CD4-positive, alpha-beta T cell treated with Interleukin-1 beta for 1 hour (primary cell): ENCODE measurements at places on chromosomes 7 and 10.

- no peak for DNase-seq
Measured at GRCh38 chr7:118352867-118353453, 128.5 kb downstream of the ANKRD7 start.

DNA sequence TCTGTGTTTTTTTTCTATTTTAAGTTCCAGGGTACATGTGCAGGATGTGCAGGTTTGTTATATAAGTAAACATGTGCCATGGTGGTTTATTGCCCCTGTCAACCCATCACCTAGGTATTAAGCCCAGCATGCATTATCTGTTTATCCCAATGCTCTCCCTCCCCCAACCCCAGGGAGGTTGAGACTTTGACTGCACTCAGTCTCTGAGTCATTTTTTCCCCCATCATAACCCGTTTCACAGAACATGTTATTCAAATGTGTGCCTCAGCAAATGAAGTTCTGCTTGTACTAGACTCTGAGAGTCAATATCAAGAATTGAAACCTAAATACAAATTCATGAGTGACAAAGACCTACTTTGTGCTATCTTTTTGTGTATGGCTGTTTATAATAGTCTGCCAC, 70.0 kb upstream of the CYP26C1 start:
- DNase-seq = no peak

DNA sequence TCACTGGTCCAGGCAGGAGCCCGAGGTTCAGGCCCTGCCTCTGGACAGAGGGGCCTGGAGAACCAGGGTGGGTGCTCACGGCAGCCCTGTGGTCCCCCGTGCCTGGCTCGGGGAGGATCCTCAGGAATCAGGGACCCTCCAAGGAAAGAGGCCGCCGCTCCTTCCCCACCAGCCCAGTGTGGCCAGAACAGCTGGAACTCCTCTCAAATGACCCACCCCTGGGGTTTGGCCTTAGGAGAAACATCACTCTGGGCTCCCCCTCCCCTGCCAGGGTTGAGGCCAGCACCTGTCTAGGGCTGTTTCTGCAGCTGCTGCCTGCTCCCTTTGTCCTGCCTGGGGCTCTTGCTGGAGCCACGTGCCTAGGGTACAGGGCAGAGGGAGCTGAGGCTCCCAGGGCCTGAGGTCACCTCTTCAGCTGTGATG, 161.0 kb downstream of the RNF216 start:
- DNase-seq = no peak

GRCh38 chr7:159095979-159096411, 48.7 kb downstream of the VIPR2 start:
- no peak for DNase-seq

DNA sequence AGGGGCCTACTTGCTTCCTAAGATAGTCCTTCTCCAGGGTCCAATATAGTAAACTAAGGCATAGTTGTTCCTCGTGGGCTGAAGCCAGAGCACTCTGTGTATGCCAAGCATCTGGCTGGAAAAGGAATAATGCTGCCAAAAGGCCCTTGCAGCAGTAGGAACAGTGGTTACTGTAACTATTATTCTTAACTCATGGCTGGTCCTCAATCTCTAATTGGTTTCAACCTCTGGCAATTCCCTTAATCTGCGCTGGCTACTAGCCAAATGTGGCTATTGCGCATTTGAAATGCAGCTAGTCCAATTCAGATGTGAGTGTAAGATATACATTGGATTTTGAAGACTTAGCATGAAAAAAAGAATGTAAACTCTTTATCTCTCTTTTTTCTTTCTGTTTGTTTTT, 27.8 kb upstream of the LBX1 start:
- DNase-seq = no peak

GRCh38 chr7:28732071-28732869, 225.9 kb downstream of the TRIL start:
- no peak for DNase-seq

- no peak for DNase-seq
Measured at GRCh38 chr10:131822692-131823245, 78.0 kb upstream of the PPP2R2D start.

- DNase-seq = no peak
Measured at GRCh38 chr7:77899516-77899915, 100.9 kb downstream of the PHTF2 start.

DNA sequence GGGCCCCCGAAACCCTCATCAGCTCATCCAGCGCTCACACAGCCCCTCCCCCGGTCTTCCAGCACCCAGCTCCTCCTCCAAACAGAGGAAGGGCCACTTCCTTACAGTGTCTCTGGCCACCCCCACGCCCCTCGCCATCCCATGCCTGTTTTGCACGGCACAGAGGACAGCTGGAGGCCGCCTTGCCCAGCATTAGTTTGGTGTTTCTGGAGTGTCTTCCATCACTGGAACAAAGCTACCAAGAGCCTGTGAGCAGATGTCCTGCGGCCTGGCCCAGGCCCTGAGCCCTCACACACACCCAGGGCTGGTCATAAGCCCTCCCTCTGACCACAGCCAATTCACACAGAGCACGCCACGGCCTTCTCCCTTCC, 82.3 kb downstream of the MAD1L1 start:
- DNase-seq = no peak

GRCh38 chr10:112195224-112195623, 11.7 kb upstream of the GPAM start:
- no peak for DNase-seq

GRCh38 chr10:114706458-114707055, 48.5 kb upstream of the ABLIM1 start:
- no peak for DNase-seq

DNA sequence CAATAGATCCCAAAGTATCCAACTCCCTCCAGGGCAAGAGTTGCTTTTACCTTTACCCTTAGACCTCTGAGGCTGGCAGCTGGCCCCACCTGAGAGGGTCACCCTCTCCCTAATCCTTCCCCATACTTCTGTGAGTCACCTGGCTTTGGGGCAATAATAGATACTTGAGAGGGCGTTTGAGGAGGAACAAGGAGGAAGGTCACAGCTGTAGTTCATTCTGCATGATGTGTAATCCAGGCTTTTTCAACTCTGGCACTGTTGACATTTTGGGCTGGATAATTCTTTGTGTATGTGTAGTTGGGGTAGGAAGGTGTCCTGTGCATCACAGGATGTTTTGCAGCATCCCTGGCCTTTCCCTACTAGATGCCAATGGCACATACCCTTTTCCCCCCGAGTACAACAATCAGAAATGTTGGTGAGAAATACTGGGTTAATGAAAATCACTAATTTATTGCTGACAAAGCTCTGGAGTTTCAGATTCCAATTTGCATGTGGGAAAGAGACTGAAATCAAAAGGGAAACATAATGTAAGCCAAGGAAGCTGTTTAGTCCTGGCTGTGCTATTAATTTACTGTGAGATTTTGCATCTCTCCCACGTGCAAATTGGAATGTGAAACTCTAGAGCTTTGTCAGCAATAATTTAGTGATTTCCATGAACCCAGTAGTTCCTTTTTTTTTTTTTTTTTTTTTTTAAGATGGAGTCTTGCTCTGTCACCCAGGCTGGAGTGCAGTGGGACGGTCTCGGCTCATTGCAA, 3.6 kb downstream of the BLVRA start:
- no peak for DNase-seq

DNA sequence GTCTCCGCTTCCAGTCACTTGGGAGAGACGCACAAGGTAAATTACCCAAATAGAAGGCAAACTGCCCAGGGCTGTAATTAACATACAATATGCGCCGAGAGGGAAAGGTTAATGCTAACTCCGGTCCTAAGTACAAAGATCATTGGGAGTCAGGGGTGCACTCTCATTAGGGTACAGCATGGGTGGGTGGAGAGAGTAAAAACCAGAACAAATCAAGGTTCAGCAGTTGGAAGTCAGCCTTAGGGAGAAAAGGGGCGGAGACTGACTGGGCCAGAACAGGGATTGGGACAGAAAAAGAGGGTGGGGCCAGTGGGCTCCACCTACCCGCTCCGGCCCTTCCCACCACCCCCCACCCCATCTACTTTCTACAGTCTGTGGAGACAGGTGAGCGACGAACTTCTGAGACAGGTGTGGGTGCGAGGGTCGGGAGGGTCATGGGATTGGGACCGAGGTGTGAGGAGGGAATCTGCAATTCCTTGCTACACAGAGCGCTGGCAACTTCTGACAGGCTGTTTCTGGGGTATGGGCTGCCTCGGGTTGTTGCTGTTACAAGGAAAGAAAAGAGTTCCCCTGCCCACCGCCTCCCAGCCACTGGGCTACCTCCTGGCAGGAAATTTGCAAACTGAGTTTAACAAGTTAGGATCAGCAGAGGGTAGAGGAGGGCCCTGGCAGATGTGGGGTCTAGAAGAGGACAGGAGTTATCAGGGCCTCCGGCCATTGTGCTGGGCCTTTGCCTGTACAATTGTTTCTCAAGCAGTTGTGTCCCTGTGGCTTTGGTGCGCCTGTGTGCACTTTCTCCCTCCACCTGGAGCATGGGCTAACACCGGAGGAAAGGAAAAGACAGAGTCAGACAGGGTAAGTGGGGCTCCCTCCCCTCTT, at the start of gene TMEM139:
Gene TMEM139, plus strand, starts transcription at position 368 of the 879 bp plus-strand sequence. CDS start 1,000 bp downstream, outside the sequence.
- DNase-seq = no peak

- no peak for DNase-seq
Measured at GRCh38 chr7:102983602-102984001, 70.8 kb downstream of the LRRC17 start.

DNA sequence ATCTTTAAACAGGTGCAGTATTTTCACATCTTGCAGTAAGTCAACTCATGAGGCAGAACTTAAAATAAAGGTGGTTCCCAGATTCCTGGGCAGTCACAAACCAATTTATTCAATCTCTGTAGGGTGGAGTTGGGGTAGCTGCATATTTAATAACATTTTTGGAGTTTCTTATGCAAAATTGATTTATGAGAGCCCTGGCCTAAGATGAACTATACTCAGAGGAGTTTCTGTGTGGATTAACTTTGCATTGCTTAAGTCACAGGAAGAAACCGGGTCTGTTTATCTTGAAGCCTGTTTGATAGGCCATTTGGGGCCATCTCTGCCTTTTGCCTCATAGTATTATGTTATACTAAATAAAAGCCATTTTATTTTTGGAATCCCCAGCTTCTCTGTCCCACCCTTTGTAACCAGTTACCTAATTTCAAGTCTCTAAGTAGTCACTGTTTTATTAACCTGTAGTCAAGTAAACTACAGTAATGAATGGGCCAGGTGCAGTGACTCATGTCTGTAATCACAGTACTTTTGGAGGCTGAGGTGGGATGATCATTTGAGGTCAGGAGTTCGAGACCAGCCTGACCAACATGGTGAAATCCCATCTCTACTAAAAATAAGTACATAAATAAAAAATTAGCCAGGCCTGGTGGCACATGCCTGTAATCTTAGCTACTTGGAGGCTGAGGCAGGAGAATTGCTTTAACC, 104.4 kb upstream of the FAM3C start:
- no peak for DNase-seq

- DNase-seq = no peak
Measured at GRCh38 chr7:16619979-16620408, 25.6 kb downstream of the ANKMY2 start.

- no peak for DNase-seq
Measured at GRCh38 chr7:28132959-28133870, 47.4 kb downstream of the JAZF1 start.

- DNase-seq = no peak
Measured at GRCh38 chr7:18941207-18941606, 176.2 kb downstream of the TWIST1 start.

- DNase-seq = no peak
Measured at GRCh38 chr10:44619975-44620374, 235.1 kb upstream of the CXCL12 start.

DNA sequence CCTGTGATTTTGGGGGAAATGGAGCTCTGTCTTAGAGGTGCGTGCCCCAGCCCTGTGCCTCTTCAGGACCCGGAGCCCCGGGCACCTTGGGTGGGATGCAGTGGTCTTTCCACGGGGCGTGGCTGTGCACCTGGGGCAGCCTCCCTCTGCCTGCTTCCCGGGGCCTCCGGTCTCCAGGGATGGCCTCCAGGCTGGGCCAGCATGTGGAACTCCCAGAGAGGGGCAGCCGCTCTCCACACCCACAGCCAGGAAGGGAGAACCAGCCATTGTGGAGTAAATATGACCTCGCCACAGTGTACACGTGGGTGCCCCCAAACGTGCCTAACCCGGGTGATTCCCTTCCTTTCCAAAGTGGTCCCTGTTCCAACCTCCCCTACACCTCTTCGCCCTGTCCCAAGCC, 52.6 kb downstream of the JAKMIP3 start:
- DNase-seq = no peak

DNA sequence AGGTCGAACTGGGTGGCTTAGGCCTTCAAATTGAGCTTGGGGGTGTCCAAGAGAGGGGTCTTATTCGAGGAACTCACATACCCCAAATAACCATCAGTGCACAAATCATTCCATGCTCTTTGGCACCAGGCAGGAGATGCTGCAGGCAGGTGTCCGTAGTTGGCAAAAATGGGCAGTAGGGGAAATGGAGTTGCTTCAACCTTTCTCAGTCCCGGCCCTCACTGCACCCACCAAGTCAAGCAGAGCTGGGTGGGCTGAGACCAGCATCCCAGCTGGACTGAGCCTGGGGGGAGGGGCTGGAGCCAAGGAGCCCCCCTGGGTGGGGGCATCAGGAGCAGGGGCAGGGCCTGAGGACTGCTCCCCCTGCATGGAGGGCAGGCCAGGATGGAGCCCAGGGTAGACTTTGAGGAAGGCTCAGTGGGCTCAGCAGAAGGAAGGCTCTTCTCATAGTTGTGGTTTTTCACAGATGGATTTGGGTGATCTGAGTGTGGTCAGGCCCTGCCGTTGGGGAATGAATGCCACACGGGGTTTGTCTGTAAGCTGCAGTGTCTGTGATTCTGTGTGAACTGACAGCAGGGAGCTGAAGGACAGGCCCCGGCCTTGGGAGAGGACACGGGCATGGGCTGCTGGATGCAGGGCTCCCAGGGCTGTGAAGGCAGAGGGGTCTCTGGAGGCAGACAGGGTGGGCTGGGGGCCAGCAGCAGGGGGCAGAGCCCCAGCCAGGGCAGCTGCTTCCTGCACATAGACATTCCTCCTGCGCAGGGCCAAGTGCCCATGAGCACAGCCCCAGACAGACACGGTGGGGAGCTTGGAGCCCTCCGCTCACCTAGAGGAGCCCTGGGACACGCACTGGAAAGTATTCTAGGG, 144.5 kb downstream of the ADCY1 start:
- DNase-seq = no peak

- no peak for DNase-seq
Measured at GRCh38 chr10:131802996-131803395, 97.8 kb upstream of the PPP2R2D start.

DNA sequence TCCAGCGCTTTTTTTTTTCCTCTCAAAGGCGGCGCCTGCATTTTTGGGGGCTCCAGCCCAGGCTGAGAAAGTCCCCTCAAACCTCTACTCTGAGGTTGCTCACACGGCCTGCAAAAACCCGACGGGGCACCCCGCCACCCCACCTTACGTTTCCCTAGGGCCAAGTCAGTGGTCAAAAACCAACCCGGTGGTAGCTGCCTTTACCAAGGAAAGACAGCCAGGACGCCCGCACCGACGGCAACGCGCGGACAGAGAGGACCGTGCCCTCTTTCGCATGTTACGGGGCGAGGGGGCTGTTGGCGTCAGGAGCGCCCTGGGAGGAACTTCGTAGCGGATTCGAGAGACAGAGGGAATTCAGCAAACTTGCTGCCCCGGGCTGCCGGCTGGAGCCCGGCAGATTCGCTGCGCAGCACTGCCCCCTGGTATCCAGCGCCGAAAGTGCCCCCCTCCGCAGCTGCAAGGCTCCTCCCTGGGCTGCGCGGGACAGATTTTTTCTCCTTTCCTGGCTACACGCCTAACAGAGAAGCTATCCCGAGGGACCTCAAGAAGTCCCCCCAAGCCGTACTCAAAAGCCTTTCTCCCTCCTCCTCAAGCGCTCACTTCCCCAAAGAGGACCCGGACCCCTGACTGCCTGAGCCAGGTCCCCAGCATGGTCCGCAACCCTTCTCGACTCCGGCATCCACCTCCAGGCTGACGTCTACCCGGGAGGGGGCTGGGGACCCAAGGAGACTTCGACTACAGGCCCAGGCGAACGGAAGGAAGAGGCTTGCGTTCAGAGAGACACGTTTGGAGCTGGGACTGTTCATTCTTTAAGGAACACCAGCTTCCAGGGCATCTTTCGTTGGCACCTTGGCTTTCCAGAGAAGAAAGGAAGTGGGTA, 27.7 kb upstream of the VAX1 start:
- no peak for DNase-seq
